Uterus (tissue), 4 donors: ENCODE measurements at places on chromosomes 5 and 9. TPM values are rescaled to one million over a fixed set of nuclear protein-coding genes. Genes with fewer than 3 reads are reported as not detected.

Gene NUP214
- 13.2 TPM for total RNA-seq

Gene PCDHGC3
- total RNA-seq: 120 TPM

Gene FBP1
- total RNA-seq: not detected

Gene SPATA31C1
- not detected for total RNA-seq

Gene FLT4
- 35.5 TPM for total RNA-seq

Gene AFAP1L1
- 26.4 TPM for total RNA-seq

Gene CER1
- 0.61 TPM for total RNA-seq

Gene GDA
- 26.6 TPM for total RNA-seq

DNA sequence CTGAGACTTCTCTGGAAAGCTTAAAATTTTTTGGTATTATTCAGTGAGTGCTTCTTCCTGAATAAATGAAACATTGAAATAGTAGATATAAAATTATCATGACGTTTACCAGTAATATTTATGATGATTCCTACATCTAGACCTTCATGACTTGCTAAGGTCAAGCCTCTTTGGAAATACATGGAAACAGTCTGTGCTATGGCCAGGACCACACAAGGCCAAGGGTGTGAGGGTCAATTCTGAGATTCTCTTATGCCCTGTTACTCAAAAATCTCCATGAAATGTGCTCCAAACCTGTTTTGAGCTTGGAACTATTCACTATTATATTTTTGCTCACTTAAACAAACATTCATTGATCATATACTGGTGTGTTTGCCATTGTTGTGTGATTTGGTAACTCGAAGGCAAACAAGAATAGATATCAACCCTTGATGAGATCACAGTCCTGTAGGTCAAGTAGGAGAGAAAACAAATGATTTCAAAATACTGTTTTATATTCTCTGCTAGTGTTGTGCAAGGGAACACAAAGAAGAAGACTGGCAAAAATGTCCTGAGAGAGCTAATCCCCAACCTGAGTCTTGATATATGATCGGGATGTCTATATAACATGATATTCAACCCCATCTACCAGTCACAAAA lies 1254.9 kb upstream of the DMAC1 start:
- H3K27ac ChIP-seq: no peak overlapping the region
- DNase-seq: no peak
- H3K36me3 ChIP-seq: no peaks in the 10 kb centered on the region
- no peaks in the 10 kb centered on the region for H3K27me3 ChIP-seq

DNA sequence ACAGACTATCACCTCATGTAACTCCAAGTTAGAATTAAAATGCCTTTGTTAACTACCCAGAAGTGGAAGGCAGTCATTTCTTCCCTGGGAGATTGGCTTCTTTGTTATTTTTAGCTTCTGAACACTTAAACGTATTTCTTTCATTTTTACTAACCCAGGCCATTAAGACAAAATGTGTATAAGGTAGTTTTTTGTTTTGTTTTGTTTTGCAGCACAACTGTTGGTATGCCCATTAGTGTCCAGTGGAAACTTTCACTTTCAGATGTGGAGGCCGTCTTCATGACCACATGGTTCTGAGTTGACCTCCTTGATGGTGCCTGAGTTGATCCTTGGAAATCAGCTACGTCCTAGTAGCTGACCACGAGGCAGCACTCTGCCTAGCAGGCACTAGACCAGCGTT lies 264.6 kb upstream of the ZNF608 start:
- H3K27me3 ChIP-seq: no peaks in the 10 kb centered on the region
- no peak overlapping the region for H3K4me3 ChIP-seq
- H3K27ac ChIP-seq: no peak overlapping the region
- H3K4me1 ChIP-seq: no peaks in the 10 kb centered on the region

- H3K4me3 ChIP-seq: no peak overlapping the region
- no peak overlapping the region for H3K27ac ChIP-seq
- no peak for DNase-seq
- H3K27me3 ChIP-seq: no peaks in the 10 kb centered on the region
- no peaks in the 10 kb centered on the region for H3K36me3 ChIP-seq
These were observed 990.5 kb downstream of the TLE1 start for GRCh38 chr9:80698725-80699410.

GRCh38 chr5:157902449-157903116 lies 43.6 kb upstream of the CLINT1 start:
- H3K4me1 ChIP-seq: no peaks in the 10 kb centered on the region
- no peaks in the 10 kb centered on the region for H3K36me3 ChIP-seq
- H3K4me3 ChIP-seq: no peak overlapping the region
- DNase-seq: no peak
- no peaks in the 10 kb centered on the region for H3K27me3 ChIP-seq
- no peak overlapping the region for H3K27ac ChIP-seq

DNA sequence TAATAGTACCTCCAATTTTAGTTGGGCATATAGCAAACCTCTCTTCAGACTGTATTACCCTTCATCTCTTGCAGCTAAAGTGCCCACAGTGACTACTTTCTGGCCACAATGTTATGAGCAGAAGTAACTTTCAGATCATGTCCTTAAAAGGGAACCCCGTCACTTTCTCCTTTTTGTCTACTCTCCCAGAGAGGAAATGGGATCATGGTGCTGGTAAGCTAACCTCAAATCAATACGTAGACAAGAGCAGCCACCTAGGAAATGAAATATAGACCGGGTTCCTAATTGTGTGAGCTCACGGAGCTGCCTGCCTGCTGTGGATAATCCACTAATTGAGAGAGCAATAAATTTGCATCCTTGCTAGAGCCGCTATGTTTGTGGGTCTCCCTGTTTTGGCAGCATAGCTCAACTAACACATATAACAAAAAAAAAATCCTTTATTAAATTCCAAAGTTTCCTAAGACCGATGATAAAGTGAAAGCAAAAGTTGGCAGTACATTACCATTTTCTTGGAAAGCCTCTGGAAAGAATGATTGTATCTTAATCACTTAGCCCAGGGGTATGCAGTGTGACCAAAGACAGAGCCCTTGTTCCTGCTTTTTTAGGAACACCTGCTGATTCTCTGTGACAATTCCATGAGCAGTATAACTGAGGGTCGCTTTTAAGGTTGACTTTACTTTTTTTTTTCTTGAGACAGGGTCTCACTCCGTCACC lies 5.6 kb upstream of the IL7R start:
- H3K27me3 ChIP-seq: no peaks in the 10 kb centered on the region
- no peaks in the 10 kb centered on the region for H3K36me3 ChIP-seq
- H3K4me1 ChIP-seq: no peaks in the 10 kb centered on the region

DNA sequence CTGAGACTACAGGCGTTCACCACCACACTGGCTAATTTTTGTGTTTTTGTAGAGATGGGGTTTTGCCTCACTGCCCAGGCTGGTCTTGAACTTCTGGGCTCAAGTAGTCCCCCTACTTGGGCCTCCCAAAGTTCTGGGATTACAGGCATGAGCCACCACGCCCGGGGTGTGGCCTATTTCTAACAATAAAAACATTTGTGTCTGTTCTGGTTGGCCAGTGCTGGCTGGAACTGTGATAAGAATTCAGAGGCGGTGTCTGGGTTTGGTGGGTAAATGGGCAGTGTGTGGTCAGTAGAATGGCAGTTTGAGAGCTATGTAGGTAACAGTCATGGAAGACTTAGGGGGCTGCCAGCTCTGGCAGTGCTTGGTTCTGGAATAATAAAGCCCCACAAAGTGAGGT lies 46.9 kb upstream of the SYNPO start:
- no peaks in the 10 kb centered on the region for H3K36me3 ChIP-seq
- no peak for DNase-seq
- no peak overlapping the region for H3K4me3 ChIP-seq

- H3K4me1 ChIP-seq: no peaks in the 10 kb centered on the region
- no peak overlapping the region for H3K4me3 ChIP-seq
- no peaks in the 10 kb centered on the region for H3K36me3 ChIP-seq
- no peak overlapping the region for H3K27ac ChIP-seq
- DNase-seq: no peak
These were observed 106.8 kb downstream of the NUDT12 start for GRCh38 chr5:103455796-103456195.

DNA sequence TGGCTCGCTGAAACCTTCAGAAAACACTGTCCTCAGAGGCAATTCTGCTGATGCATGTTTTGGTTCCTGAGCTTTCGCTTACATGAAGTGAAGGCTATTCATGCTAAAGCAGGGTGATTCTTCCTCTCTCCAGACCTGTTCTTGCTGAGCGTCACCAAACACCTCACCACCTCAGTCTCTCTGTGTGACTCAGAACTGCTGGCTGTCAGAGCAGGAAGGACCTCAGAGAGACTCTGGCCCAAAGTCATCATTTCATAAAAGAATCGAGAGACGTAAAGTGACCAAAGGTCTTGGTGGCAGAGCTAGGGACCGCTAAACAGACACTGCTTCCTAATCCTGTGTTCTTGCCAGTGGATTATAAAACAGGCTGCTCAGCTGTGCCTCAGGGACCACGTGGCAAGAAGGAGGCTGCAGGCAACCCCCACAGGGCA lies 73.8 kb downstream of the LHFPL2 start:
- H3K4me3 ChIP-seq: no peak overlapping the region
- no peak for DNase-seq
- no peak overlapping the region for H3K27ac ChIP-seq
- H3K4me1 ChIP-seq: no peaks in the 10 kb centered on the region
- no peaks in the 10 kb centered on the region for H3K27me3 ChIP-seq
- H3K36me3 ChIP-seq: no peaks in the 10 kb centered on the region

GRCh38 chr9:36382484-36382883 lies 17.6 kb downstream of the RNF38 start:
- no peak for DNase-seq
- H3K4me1 ChIP-seq: no peaks in the 10 kb centered on the region
- no peaks in the 10 kb centered on the region for H3K27me3 ChIP-seq
- no peak overlapping the region for H3K27ac ChIP-seq
- H3K36me3 ChIP-seq: no peaks in the 10 kb centered on the region

DNA sequence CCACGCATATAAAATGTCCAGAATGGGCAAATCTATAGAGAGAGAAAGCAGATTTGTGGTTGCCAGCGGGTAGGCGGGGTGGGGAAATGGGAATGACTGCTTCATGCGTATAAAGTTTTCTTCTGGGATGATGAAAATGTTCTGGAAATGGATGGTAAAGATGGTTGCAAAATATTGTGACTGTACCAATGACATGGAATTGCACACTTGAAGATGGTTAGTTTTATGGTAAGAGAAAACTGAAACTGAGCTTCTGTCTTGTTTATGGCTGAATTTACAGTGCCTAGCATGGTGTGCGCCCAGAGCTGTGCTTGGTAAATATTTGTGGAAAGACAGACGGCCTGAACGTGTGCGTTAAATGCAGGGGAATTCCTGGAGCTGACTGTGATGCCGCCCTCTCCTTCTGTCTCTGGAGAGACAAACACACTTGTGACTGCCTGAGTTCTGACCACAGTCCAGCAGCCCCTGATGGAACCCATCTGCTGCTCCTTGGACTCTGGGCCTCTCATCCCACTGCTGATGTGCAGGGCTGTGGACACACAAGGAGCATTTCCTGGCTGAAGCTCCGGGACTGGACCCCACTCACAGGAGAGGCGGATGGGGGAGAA lies 8.6 kb upstream of the PTGES start:
- peak overlapping the region; percentile 46 for H3K27ac ChIP-seq
- peak; percentile 68 for DNase-seq
- no peak overlapping the region for H3K4me3 ChIP-seq
- no peaks in the 10 kb centered on the region for H3K4me1 ChIP-seq

DNA sequence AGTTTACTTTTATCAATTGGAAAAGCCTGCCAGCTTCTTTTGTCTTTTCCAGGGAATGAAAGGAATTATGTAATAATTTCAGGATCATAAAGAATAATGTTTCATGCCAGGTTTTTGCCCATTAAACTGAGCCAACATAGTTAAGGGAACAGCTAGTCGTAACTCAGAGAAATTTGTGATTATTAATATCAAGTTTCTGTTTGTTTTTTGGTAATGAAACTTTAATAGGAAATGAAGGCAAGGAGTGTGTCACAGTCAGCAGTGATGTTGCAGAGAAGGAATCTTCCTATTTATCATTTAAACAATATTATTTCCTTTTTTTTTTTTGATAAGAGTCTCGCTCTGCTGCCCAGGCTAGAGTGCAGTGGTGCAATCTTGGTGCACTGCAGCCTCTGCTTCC lies 10.7 kb downstream of the NFIL3 start:
- no peaks in the 10 kb centered on the region for H3K36me3 ChIP-seq
- no peak overlapping the region for H3K4me3 ChIP-seq
- no peaks in the 10 kb centered on the region for H3K4me1 ChIP-seq
- H3K27ac ChIP-seq: no peak overlapping the region

- H3K4me3 ChIP-seq: no peak overlapping the region
- H3K36me3 ChIP-seq: no peaks in the 10 kb centered on the region
- no peaks in the 10 kb centered on the region for H3K27me3 ChIP-seq
- DNase-seq: no peak
These were observed 31.1 kb upstream of the DUSP1 start for GRCh38 chr5:172802112-172802511.

DNA sequence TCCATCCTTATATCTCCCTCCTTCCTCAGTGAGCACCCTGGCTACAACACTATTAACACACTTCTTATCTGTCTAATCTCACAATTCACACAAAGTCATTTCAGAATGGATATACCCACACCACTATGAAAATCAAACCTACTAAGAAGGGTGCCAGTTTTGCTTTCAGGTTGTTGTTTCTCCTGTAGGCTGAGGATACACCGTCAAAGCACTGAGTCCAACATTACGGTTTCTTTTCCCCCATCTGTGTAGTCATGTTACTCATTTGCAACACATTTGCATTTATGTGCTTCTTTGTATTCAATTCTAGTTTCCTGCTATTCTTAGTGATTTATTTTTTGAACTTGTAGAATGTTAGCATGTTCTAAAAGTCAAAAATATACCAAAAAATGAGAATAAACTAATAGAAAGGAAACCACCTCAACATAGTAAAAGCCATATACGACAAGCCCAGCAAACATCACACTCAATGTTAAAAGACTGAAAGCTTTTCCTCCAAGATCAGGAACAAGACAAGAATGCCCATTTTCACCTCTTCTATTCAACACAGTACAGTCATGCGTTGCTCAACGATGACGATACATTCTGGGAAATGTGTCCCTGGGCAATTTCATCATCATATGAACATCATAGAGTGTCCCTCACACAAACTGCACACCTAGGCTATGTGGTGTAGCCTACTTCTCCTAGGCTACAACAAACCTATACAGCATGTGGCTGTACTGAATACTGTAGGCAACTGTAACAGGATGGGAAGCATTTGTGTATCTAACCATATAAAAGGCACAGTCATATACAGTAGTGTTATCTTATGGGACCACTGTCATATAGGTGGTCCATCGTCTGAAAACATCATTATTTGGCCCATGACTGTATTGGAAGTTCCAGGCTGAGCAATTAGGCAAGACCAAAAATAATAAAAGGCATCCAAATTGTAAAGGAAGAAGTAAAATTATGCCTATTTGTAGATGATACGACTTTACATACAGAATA lies 6.3 kb downstream of the ROR2 start:
- H3K4me3 ChIP-seq: no peak overlapping the region
- no peaks in the 10 kb centered on the region for H3K36me3 ChIP-seq
- H3K27ac ChIP-seq: no peak overlapping the region
- DNase-seq: no peak
- H3K27me3 ChIP-seq: no peaks in the 10 kb centered on the region
